Right cardiac atrium (tissue), 5 donors: ENCODE measurements at places on chromosomes 12 and 14. TPM values are rescaled to one million over a fixed set of nuclear protein-coding genes. Genes with fewer than 3 reads are reported as not detected.

- no peak for DNase-seq
Observed at GRCh38 chr14:68396461-68396860, 396.4 kb downstream of the ZFP36L1 start.

- DNase-seq: no peak
Observed at GRCh38 chr12:72264548-72265175, 7.5 kb upstream of the TRHDE start.

CMA1 gene
- polyA plus RNA-seq: not detected

GRCh38 chr12:110849221-110849620, 2.4 kb downstream of the CCDC63 start:
- no peak for DNase-seq

DNA sequence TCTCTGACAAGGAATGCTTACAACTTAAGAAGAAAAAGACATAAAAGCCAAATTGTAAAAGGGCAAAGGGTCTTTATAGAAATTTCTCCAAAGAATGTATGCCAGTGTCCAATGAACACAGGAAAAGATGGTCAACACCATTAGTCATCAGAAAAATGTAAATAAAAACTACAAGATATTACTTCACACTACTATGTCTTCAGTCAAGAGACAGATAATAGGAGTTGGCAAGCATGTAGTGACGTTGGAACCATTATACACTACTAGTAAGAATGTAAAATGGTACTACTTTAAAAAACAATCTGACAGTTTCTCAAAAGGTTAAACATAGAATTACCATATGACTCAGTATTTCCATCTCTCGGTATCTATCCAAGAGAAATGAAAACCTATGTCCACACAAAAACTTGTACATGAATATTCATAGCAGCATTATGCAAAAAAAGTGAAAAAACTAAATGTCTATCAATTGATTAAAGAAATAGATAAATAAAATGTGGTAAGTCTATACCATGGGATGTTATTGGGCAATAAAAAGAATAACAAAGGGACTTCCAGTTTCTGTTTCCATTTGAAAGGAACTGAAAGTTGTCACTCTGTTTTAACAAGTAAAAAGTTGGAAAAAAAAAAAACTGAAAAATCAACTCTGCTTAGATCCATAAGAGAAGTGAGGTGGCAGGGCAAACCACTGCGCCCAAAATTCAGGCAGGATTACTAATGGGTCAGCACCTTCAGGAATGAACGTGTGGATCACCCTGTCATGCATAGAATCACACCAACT, 69.8 kb downstream of the ALG10B start:
- DNase-seq: no peak

DNA sequence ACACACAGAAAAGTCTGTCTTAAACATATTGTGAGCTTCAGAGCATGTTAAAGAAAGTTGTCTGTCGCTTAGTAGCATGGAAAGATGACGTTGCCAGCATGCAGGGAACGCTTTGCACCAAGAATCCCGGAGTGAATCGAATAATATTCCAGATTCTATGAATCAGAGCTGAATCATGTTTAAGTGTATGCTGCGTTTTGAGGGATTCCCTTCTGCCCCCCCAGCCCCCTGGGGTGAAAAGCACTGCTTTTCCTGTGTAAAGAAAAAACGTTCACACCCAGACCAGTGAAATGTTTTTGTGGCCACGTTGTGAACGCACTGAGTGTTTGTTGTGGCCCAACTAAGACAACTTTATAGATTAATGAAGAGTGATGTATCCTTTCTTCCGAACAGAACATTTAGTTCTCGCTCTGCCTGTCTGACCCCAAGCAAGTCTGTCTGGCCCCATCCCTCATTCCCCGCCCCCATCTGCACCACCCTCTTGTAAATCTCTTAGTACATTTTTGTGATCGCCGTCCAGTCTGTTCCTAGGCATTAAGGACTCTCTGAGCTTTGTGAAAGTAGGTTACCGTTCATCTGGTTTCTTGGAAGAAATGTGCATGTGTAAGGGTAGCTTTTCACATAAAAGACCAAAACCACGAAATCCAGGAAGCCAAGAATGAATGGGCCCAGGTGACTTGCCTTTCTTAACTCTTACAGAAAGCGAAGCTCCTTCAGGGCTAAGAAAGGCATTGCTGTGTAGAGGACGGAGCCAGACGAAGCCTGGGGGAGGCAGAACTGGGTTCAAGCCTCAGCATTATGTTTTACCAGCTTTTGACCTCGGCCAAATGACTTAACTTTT, 103.0 kb downstream of the SAMD4A start:
- DNase-seq: no peak

DNA sequence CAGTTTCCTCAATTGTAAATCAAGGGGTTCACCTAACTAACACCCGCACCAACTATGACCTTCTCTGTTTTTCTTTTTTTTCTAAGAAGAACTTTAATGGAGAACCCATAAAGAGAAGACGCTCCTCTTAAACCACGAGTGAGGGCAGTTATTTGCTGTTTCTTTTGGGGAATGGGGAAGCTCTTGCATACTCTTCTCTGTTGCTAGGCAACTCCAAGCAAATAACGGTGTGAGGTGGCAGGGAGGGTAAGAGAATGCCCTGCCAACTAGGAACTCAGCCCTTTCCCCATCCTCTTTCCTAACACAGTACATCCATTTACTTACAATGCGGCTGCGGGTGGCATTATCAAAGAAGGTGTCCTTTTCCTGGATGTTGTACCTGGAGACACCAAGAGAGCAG, 114.9 kb downstream of the ANO2 start:
- DNase-seq: no peak

USP5 gene
- 29.4 TPM for polyA plus RNA-seq

- DNase-seq: no peak
Observed at GRCh38 chr12:107411792-107412535, 273.6 kb upstream of the PWP1 start.

- no peak for DNase-seq
Observed at GRCh38 chr12:90947869-90948268, 7.1 kb downstream of the CCER1 start.

GRCh38 chr14:36553656-36554260, 28.7 kb downstream of the NKX2-8 start:
- DNase-seq: no peak
